Activated CD4-positive, alpha-beta T cell treated with anti-CD3 and anti-CD28 coated beads for 48 hours (primary cell): ENCODE measurements at places on chromosomes 16 and 17.
A peak's percentile ranks its signal among the peaks of the same experiment; 100 is the strongest.

- DNase-seq: no peak
These were observed 232.4 kb upstream of the PSMD7 start for GRCh38 chr16:74064120-74064735.

- DNase-seq: no peak
These were observed 7.7 kb upstream of the COTL1 start for GRCh38 chr16:84625556-84625955.

DNA sequence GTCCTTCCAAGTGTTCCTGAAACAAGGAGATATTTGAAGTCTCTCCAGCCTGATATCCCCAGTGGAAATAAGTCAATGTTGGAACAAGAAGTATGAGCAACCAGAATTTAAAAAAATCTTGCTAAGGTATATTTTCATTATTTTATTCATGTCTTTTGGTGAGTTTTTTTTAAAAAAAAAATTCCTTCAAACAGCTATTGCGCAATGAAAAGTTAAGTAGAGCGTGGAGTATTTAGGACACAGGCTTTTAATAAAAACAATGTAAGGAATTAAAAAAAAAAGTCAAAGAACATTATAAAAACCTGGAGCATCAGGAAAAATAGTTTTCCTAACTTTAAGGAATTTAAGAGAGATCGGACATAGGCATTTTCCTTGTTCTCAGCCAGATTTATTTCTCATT, 940.4 kb downstream of the KCNJ2 start:
- no peak for DNase-seq

GRCh38 chr16:29821643-29822115, 1.4 kb downstream of the MVP start:
- no peak for DNase-seq

GRCh38 chr16:73163238-73163815, 115.4 kb upstream of the ZFHX3 start:
- no peak for DNase-seq

DNA sequence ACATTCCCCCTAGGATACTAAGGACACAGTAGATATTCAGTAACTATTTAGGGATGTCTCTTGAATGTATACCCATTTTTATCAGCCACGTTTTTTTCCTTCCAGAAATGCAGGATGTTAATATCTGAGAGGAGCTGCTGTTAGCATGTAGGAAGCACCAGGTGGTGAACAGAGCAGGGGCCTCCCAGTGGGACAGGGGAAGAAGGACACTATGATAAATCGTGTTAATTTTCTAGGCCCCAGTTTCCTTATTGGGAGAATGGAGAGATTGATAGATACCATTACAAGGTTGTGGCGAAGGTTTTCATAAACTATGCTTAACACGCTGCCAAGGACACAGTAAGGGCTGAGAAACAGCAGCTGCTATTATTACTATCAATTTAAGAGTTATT, 45.4 kb downstream of the PRSS54 start:
- DNase-seq: no peak

GRCh38 chr16:65181071-65181561, 59.3 kb upstream of the CDH11 start:
- no peak for DNase-seq

DNA sequence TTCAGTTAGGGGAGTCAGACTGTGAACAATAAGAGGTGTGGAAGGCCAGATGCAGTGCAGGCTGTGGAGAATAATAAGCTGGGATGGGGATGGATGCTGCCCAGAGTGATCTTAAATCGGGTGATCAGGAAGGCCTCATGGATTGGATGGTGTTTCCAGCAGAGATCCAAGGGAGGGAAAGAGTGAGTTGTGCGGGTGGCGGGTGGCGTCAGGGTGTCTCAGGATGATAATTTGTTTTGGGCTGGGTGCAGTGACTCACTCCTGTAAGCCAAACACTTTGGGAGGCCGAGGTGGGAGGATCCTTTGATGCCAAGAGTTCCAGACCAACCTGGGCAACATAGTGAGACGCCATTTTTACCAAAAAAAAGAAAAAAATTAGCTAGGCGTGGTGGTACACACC, 7.9 kb downstream of the CLUAP1 start:
- no peak for DNase-seq

- DNase-seq: peak; percentile 45
These were observed 14.2 kb upstream of the SLC52A1 start for GRCh38 chr17:5049314-5049841.

DNA sequence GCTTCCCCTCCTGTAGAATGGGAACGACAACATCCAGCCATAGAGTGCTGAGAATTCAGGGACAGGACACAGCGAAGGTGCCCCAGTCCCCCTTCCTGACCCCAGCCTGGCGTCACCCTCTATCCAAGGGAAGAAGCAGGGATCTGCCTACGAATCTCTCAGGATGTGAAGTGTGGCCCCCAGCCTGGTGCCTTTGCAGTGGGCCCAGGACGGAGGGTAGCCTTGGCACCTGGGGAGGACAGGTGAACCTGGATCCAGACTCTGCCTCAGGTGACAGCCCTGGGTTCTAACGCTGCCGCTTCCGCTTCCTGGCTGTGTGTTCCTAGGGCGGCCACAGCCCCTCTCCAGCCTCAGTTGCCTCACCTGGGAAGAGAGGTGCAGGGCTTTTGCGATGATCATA, 36.4 kb downstream of the JPH3 start:
- no peak for DNase-seq

- DNase-seq: peak; percentile 35
These were observed at the start of gene MTSS2 for GRCh38 chr16:70685938-70686375. Gene MTSS2 (minus strand): TSS chr16:70686053. CDS start chr16:70685791, 262 bp downstream.

DNA sequence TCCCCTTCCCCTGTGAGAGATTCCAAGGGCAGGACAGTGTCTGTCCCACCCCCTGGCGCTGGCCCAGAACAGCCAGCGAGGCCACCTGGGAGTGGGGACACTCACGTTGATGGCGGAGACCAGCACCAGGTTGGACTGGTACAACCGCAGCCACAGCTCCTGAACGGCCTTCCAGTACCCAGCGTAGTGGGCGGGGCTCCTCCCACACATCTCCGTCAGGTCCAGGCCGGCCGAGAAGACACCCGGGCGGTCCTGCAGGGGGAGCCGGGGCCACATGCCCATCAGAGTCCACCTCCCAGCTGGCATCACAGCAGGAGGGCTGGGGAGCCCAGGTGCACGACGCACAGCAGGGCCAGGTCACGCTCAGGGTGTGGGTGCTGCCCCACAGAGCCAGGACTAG, 7.1 kb downstream of the ECI1 start:
- no peak for DNase-seq

- no peak for DNase-seq
These were observed 146.1 kb downstream of the RAB11FIP4 start for GRCh38 chr17:31537565-31538011.

GRCh38 chr16:25155553-25156460, 44.3 kb downstream of the LCMT1 start:
- peak; percentile 44 for DNase-seq

- no peak for DNase-seq
These were observed 161.5 kb upstream of the ZNF267 start for GRCh38 chr16:31712064-31712540.

- peak; percentile 83 for DNase-seq
These were observed at the start of gene TLK2 for GRCh38 chr17:62478424-62478879. Gene TLK2 (plus strand): TSS chr17:62478825. CDS start chr17:62481126, 2,301 bp downstream.

GRCh38 chr17:2724784-2725164, 13.2 kb upstream of the CLUH start:
- DNase-seq: peak; percentile 58

- DNase-seq: no peak
These were observed 7.2 kb upstream of the KIFC3 start for GRCh38 chr16:57809276-57810196.

DNA sequence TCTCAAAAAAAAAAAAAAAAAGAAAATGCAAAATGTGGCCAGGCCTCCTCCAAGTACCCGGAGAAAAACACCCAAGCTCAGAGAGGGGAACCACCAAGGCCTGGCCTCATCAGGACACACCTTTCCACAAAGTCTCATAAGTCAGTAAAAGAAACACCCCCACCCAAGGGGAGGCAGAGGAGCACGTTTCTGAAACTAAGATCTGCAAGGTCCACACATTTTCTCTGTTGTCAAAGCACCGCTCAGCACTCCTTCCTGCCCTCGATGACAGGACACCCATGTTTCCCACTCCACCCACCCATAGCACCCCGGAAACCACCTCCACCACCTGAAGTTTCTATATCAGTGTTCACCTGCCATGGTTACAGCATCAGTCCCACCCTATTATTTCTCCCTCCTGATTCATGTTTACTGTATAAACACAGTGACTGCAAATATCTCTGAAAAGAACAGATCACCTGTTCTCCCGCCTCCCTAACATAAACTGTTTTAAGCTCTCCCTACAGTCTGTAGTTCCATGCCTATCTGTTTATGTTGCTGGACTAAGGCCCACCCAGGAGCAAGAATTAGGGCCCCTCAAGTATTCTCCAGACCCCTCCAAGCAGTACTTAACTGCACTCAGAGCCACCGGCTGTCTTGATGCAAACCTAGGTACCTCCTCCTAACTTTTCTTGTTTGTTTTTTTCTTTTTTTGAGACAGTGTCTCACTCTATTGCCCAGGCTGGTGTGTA, 2.0 kb downstream of the CORO7 start:
- peak; percentile 86 for DNase-seq

DNA sequence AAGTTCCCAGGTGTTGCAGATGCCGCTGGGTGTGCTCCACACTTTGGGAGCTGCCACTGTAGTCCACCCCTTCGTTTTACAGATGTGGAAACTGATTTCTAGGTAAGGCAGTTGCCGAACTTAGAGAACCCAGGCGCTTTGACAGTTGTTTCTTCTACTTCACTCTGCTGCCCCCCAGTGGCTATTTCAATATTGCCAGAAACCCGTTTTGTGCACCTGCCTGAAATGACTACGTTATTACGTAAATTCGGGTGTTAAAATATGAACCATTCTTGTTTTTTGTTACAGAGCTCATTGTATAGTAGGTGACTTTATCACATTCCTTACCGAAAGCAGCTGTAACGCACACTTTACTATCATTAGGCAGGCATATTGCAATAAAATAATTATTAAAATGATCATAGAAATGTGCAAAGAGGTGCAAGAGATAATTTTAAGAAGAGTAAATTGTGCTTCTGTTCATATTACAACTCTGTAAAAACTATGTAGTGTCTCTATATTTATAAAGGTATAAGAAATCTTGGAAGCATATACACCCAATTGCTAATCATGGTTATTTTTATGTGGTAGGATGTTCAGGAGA, 44.9 kb downstream of the OTOA start:
- DNase-seq: peak; percentile 91

- no peak for DNase-seq
These were observed 6.8 kb upstream of the KRTAP17-1 start for GRCh38 chr17:41322094-41322902.

- DNase-seq: no peak
These were observed 41.5 kb downstream of the CYB5B start for GRCh38 chr16:69465881-69466280.

DNA sequence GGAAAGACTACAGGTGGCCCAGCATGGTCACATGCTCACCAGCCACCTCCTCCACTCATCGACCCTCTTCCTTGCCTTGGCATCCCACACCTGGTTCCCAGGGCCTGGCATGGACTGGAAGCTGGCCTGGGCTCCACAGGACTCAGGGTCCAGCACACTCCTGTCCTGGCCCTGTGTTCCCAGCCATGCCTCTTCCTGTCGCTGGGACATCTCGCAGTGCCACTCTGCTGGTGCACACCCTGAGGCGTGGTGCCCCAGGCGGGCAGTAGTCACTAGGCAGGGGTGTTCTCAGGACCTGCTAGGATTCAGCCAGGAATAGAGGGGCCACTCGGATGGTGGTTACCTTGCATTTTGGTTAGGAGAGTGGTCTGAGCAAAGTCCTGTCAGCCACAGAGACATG, 99.4 kb downstream of the AMFR start:
- no peak for DNase-seq

- DNase-seq: no peak
These were observed 39.1 kb downstream of the ASPA start for GRCh38 chr17:3514873-3515272.

DNA sequence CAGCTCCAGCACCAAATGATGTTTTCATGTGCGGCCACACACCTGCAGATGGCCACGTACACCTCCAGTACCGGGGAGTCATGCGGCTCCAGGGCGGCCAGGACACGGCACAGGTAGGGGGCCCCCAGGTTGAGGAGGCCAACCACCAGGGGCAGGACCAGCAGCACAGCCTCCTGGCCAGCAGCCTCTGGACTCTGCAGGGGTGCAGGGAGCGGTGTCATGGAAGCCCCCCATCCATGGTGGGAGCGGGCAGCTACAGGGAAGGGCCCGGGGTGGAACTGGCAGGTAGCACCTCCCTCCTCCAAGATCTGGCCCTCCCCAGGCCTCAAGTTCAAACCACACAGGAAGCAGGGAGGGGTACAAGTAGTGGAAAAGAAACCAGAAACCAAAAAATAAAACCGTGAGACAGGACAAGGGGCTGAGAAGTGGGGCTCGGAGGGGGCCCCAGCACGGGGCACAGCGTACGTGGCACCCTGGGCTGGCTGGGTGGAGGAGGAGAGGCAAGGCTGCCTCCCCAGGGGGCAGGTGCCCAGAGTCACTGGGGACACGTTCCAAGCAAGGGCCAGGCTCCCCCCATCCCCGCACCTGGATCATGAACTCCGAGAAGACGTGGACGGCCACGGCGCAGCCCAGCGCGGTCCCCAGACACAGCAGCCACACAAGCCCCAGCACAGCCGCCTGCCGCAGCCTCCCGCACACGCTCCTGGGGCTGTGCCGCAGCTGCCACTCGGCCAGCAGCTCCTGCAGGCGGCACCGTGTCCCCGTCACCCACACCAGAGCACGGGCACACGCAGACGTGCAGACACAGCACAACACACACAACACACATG, 7.4 kb downstream of the TMC6 start:
- DNase-seq: peak; percentile 59

- DNase-seq: no peak
These were observed 4.8 kb downstream of the CDR2L start for GRCh38 chr17:74992223-74992622.

DNA sequence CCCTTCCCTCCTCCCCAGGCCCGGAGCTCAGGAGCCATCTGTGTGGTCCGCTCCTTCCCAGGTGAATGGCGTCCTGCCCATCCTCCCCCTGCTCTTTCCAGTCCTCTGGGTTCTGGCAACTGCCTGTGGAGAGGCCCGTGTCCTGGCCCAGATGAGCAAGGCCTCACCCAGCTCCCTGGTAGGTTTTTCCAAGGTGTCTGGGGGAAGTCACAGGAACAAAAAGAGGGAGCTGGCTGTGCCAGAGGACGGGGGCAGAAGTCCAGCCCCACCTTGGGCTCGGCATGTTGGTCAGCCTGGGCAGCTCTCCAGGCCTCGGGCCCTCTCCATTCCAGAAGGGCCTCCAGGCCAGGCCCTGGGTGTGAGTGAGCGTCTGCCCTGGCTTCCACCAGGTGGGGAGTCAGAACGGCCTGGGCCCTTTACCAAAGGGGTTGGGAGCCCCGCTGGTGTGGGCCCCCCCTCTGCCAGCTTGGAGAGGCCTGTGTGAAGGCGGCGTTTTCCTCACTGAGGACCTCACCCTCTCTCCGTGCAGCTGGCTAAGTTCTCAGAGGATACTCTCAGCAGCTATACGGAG, 25.1 kb downstream of the CASKIN2 start:
- DNase-seq: no peak

DNA sequence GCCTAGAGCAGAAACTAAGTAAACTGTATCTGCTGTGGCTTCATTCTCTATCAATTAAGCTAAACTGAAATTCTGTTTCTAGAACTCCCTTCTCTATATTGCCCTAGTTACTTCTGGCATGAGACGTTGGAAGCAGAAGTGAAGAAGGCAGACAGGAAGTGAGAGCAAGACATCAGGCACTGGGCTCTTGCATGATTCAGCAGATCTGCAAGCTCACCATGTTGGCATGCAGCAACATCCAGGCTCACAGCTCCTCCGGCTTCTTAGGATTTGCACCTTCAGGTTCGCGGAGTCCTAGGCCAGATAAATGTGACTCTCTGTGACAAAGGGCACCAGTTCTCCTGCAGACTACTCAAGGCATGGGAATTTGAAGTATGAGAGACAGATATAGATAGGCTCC, 148.3 kb downstream of the CDH8 start:
- DNase-seq: no peak

- DNase-seq: no peak
These were observed 80.0 kb downstream of the USP32 start for GRCh38 chr17:60311936-60312335.
